Fibroblast of skin of abdomen (primary cell): ENCODE measurements at places on chromosomes 5 and 9.

DNA sequence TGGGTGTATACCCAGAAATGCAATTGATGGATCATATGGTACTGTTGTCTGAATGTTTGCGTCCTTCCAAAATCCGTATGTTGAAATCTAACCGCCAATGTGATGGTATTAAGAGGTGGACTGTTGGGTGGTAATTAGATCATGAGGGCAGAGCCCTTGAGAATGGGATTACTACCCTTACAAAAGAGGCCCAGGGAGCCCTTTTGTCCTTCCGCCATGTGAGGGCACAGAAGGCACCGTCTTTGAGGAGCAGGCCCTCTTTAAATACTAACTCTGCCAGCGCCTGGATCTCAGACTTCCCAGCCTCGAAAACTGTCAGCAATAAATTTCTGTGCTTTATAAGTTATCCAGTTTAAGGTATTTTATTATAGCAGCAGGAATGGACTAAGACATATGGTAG, 156.0 kb upstream of the OTULINL start:
- no peak for DNase-seq

DNA sequence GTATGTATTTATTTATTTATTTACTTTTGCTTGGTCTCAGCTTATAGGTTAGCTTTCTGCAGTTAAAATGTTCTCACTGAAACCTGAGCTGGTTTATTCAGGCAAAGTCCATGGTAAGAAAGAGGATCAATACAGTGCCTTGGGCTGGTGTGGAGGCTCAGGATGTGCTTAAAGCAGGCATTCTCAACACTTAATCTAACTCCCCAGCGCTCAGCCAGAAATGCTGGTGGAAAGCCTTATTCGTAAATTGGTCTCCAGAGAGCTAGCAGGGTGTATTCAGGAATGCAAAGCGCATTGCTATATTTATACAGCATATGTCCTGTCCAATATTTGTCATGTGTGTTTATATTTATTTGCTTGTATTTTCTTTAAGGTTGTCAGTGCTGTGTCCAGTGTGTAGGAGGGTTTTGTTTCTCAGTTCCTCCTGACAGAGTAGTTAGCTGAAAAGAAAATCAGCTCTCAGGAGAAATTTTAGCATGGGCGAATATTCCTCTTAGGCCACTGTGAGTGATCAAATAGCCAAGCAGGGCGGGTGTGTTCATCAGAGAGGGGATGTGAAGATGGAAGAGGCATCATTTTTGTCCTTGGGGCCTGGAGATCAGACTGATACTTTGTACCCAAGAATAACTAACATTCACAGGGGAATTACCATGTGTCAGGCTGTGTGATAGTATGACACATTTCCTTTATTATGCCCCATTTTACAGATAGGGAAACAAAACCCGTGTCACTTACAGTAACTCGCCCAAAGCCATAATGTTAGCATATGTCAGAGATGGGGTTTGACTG, 65.8 kb downstream of the DOCK2 start:
- DNase-seq, result peak; percentile 43

GRCh38 chr9:10806868-10807267, 194.1 kb upstream of the PTPRD start:
- no peak for DNase-seq

DNA sequence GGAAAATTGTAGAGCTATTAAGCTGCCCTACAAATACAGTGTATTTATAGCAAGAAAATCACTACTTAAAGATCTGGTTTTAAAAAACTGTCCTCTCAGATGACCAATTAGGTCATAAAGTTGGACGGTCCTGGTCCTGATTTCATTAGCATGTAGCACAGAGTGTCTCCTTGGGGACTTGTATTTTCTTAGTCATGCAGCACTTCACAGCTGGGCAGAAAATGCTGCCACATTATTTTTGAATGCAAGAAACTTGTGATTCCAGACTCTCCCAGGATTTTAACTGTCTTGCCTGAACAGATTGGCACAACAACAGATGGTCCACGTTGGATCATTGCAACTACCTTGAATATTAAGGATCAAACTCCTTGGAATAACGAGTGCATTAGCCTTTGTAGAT, 348.1 kb upstream of the SGCD start:
- DNase-seq, result no peak

DNA sequence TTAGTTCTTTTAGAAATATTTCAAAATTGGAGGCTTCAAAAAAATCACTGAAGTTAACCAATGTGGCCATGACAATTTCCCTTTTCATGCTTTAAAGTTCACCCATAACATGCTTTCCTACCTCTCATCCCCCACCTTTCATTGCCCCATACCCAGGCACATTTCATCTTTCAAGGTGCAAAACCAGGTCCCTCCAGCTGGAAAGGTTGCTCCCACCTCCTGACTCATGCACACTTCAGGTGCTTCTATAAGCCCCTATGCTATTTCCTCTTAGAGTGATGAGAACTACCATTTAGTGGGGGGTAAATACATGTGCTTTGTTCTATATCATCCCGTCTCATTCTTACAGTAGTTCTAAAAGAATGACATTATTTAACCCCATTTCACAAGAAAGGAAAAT, 15.4 kb downstream of the FYB1 start:
- DNase-seq, result no peak

GRCh38 chr9:4887556-4887955, 94.8 kb downstream of the RCL1 start:
- DNase-seq, result peak; percentile 68
